ELF-1 (cell line): ENCODE measurements at places on chromosomes 7 and 10.

- DNase-seq = no peak
These were observed 50.8 kb downstream of the AP3M1 start for GRCh38 chr10:74099836-74100235.

DNA sequence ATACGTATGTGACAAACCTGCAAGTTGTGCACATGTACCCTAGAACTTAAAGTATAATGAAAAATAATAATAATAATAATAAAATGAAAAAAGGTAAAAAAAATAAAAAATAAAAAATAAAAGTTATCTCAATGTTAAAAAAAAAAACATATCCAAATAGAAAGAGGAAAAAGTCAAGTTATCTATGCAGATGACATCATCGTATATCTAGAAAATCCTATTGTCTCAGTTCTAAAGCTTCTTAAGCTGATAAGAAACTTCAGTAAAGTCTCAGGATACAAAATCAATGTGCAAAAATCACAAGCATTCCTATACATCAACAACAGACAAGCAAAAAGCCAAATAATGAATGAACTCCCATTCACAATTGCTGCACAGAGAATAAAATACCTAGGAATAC is 466.6 kb upstream of the PHF14 start:
- no peak for DNase-seq

DNA sequence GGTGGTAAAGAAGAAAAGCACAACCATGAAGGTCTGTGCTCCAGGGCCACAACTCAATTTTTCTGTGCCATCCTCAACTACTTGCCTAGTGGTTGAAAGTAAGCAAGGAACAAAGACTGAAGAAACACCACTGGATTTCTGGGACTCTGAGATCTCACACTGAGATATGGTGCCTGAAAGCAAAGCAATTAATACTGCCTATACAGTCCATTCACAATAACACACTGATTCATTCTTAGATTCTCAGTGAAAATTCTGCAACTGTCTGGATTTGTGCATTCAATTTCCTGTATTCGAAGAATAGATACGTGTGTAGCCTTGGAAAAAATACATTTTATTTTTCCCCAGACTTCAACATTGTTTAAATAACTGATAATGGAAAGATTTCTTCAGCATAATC is 116.4 kb upstream of the FAM133B start:
- DNase-seq = no peak

GRCh38 chr7:23912065-23912464 is 202.0 kb downstream of the STK31 start:
- no peak for DNase-seq

DNA sequence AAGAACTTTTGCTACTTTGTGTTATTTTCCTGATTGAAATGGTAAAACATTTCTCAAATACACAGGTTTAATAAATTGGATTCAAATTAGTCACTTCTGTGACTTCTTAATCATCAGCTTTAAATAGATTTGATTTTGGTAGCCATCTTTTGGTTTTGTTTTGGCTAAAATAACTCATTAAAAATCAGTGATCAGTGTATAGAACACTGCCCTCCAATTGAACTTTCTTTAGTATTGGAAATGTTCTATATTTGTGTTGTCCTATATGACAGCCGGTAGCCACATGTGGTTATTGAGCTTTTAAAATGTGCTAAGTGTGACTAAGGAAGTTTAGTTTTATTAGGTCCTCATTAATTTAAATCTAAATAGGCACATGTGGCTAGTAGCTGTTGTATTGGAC is 50.4 kb downstream of the GLCCI1 start:
- DNase-seq = no peak

DNA sequence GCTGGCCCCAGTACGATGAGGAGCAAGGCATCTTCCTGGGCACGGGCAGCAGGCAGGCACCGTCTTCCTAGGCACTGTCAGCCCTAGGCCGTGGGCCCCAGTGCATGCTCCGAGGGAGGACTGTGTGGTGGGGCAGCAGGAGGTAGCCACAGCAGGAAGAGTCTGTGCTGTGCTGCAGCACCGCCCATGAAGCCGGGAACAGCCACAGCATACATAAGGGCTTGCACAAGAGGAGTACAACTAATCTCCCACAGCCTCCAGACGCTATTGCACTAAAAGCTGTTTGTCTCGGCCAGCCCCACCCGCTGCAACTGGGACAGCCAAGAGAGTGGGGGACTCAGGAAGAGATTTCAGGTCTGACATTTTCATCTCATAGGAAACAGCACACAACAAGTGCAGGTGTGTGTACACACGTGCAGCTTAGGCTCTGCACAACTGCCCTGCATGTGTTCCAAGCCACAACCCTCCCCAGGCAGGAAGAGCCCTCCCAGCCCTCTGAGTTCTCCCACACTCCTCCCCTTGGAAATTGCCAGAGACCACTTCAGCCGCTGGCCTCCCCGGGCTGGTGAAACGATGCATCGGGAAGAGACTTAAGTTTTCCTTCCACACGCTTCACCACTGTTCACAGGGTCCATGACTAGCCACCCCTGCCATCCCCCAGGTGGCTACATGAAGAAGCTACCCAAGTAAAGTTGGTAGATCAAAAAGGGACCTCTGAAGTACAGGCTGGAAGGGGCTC is 88.1 kb upstream of the DDC start:
- DNase-seq = no peak

DNA sequence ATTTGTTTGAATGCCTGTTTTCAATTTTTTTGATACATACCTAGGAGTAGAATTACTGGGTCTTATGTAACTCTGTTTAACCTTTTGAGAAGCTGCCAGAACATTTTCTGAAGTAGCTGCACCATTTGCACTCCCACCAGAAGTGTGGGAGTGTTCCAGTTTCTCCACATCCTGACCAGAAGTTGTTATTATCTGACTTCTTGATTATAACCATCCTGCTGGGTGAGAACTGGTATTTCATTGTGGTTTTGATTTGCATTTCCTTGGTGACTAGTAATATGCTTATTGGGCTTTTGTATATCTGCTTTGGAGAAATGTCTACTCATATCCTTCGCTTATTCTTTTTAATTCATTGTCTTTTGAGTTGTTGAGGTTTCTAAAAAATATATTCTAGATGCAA is 117.2 kb upstream of the GLCCI1 start:
- DNase-seq = no peak

DNA sequence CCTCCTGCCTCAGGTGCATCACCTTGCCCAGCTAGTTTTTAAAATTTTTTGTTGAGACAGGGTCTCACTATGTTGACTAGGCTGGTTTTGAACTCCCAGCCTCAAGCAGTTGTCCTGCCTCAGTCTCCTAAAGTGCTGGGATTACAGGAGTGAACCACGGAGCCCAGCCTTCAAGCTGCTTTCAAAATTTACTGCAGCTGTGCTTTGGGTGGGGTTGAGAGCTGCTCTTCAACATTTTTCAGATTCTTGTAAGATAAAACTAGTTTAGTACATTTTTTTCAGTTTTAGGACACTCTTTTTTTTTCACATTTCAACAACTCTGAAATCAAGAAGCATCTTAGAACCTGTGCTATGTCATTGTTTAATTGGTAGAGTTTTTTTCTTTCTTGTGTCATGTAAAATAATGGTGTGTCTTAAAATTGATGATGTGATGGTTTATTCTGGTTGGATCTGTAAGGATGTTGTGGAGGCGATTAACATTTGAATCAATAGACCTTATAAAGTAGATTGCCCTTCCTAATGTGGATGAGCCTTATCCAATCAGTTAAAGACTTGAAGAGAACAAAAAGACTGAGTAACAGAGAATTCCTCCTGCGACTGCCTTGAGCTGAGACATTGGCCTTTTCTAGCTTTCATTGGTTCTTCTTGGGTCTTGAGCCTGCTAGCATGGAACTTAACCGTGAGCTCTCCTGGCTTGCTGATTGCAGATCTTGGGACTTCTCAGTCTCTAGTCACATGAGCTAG is 13.5 kb downstream of the PLEKHA8 start:
- DNase-seq = no peak

GRCh38 chr7:82373926-82374635 is 69.5 kb downstream of the CACNA2D1 start:
- DNase-seq = no peak

DNA sequence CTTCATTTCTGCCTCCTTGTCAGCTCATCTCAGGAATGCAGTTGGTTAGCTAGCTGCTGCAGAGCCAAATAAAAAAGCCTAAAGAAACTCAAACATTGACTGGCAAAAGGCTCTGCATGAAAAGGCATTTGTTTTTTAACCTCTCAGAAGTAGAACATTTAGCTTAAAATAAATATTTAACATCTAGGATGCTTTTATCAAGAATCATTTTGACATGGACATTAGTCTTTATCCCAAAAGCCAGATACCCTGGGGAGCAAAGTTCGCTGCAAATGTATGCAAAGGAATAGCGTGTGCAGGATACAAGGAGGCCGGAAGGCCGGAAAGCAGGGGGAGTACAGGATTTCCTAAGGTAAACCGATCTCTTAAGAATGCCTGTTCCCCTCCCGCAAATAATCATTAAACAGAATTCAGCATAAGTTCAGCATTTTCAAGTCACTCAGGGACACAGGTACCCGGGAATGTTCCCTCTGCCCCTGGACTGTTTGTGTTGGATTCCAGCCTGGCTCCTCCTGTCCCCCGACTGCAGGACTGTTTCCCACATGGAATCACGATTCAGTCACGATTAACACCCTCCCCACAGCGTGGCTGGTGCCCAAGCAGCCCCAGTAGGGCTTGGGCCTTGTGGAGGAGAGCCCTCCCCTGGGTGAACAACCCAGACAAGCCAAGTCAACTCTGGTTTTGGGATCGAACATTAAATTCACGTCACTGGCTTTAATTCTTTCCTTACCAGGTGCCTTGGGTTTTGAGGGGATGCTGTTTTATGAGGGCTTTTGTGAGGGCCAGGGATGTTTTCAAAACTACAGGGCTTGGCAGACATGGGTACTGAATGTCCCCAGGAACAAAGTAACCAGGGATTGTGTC is 97.8 kb downstream of the HIPK2 start:
- no peak for DNase-seq

DNA sequence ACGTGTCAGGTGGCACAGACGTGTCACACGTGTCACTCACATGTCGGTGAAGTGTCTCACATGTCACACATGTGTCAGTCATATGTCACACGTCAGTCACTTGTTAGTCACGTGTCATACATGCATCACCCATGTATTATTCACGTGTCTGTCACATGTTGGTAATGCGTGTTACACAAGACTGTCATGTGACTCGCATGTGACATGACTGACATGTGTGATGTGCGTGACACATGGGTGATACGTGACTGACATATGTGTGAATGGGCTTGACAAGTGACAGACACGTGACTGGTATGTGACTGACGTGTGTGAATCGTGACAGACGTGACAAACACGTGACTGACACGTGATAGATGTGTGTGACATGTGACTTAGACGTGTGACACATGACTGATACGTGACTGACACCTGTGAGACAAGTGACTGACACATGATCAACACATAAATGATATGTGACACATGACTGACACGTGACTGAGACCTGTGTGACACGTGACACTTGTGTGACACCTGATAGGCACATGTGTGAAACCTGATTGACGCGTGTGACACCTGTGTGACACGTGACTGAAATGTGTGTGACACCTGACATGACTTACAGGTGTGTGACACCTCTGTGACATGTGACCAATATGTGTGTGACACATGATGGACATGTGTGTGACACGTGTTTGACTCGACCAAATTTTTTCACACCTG is 56.1 kb downstream of the ZNF92 start:
- DNase-seq = no peak

DNA sequence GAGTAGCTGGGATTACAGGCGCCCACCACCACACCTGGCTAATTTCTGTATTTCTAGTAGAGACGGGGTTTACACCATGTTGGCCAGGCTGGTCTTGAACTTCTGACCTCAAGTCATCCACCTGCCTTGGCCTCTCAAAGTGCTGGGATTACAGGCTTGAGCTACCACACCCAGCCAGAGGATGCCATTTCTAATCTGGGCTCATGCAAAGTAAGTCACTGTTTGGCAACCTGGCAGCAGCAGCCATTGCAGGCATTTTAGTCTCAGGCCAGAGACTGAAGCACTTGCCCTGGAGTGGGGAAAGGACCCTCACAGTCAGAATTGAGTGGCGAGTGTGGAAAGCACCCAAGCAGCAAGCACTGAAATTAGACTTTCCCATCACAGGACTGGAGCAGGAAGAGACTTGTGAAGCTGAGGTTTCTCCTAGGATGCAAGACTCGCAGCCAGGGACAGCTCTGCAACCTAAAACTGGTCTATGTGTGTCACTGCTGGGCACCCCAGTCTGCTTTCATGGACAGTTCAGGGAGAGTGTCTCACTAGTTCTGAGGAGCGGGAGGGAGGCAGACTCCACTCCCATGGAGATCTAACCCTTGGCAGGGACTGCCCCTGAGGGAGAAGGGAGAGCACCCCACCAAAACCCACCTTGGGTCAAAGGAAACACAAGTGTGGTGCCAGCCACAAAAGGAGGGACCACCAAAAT is 27.6 kb downstream of the SNX13 start:
- no peak for DNase-seq

DNA sequence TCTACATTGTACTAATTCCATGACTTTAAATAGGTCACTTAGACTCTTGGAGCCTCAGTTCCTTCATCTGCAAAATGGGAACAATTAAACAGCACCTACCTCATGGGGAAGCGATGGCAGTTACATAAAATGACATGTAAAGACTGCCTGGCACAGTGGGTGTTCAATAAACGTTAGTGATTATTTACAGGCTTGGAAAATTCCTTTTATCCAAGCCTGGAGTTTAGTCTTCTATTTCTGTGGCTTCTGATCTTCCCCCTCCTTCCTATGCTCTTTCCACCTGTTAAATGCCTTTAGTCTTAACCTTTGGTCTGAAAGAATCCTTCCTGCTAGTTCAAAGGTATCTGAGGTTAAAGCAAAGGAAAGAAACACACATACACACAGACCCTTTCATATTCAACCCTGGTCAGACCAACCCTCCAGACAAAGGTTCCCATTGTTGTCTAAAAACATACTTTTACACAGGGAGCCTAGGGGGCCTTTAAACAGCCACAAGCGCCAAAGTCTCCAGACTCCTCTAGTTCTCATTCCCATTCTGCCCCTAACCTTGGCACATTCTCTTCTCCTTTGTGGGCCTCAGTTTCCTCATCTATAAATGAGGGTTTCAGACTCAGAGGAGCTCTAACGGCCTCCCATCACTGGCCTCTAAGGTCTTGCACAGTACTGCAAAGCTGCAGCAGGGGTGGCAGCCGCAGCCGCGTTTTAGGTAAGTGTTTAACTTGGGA is 21.4 kb downstream of the SORBS1 start:
- peak; percentile 38 for DNase-seq

GRCh38 chr10:90530521-90530920 is 327.3 kb downstream of the HTR7 start:
- no peak for DNase-seq
